ENCODE measurements at places on chromosomes 5 and 9.

DNA sequence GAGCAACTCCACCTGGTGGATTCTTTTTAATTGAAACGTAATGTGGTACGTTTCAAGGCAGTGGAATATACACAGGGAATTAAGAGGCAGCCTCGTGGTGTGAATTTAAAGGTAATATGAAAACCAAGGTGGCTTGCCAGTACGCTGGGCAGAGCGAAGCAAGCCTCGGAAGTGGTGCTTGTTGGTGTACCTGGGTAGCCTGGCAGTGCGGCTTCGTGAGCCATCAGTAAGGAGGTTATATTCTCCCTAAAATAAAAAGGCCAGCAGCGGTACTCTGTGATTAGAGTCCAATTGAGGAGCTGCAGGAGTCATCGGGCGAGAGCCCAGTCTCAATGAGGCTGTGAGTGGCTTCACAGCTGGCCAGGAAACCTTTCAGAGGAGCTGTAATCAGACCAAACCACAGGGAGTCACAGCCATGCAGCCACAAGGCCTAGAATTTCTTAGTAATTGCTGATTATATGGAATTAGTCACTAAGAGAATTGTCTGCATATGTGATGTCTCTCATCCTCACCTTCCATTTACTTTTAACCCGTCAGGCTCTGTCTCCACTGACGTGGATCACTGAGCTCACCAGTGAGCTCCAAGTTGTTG is 57.7 kb downstream of the DCP2 start:
- DNase-seq, result no peak

DNA sequence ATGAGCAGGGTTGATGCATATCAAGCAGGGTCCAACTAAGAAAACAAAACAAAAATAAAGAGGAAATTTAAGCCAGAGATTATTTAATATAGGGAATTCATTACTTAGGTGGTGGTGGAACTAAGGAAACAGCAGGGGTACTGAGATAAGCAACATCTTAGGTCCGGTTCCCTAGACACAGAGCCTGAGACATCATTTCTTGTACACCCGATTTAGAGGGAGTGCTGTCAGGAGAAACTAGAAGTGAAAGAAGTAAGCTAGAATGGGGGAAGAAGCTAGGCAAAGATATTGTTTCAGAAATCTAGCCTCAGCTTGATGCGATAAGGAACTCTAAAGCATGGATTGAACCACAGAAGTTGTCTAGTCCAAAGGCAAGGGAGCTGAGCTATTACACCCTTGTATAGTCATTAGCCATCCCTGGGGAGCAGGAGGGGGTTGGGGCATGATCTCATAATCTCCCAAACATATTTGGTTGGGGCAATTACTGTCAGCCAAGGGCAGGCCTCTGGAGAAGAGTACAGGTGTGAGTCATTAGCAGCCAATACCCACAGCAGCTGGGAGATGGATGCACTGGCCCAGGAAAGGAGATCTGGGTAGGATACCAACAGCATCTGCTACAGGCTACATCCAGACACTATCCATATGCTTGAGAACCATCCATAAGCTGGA is 194.5 kb downstream of the ARL15 start:
- no peak for DNase-seq

GRCh38 chr5:145072889-145073288 is 762.3 kb downstream of the PRELID2 start:
- no peak for DNase-seq

DNA sequence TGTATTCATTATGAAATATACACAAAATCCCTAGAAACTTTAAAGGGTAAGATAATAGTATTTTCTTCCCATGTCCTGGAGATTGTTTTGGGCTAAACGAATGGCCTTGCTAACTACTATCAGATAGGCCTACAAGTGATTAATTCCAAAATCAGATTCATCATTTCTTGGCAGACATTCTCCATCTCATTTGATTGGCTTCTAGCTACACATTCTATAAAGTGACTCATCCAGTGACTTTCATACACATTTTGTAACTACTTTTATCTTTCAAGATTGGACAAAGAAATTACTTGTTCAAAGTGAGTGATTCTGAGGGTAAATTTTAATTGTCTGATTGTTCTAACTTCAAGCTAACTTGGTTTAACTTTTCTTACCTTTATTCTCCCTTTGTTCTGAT is 93.3 kb downstream of the RAPGEF6 start:
- no peak for DNase-seq

DNA sequence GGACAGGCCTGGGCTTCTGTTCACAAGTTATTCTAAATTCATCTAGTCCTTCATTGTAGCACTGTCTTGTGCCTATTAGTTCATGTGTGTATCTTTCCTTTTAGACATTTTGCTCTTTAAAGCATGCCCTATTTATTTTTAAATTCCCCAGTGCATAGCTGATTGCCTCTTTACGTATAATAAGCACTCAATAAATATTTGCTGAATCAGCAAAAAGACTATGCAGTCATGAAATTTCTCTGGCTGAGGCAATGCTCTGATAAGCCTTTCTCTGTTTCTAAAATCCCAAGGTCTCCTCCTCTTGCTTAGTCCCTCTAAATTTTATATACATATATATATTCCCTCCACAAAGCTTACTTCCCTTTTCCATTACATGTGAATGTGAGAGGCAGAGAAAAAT is 315.9 kb upstream of the PCSK5 start:
- DNase-seq, result no peak

DNA sequence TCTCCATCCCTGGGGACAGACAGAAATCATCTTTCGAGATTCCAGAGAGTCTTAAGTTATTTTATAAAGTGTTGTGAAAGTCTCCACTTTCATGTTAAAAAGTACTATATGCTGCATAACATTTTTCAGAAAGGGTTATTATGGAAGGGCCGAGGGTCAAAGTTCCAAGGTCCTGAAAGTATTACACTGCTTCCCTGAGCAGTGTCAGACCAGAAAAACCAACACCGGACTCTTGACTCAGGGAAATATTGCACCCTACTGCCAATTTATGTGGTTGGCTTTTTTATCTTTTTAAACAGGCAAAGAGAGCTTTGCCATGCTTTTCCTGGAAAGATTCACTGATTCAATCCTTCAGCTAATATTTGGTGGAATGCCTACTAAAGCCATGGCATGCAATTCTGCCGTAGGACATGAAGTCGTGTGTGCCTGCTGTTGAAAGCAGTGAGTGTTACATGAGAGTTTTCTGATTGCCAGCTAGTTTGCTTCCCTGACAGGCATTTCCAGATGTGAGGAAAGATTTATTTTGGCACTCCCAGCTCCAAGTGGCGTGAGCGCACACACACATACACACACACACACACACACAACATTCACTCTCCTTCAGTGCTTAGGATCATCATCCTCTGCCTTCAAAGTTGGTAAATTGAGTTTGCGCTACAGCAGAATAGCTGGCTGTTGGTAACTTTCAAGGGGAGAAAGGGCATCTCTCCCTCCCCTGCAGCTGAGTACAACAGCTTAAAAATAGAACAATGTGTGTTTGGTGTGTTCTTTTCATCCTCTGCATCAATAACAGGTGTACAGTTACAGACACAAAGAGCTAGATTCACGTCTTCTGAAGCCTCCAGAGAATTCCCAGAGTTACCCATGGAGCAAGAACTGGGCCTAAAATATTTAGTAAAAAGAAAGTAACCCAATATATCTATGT is 45.6 kb downstream of the SLC1A3 start:
- DNase-seq, result no peak

GRCh38 chr5:154544646-154545045 is 66.6 kb upstream of the HAND1 start:
- DNase-seq, result no peak

GRCh38 chr9:109971226-109971625 is 191.2 kb downstream of the PALM2AKAP2 start:
- no peak for DNase-seq

DNA sequence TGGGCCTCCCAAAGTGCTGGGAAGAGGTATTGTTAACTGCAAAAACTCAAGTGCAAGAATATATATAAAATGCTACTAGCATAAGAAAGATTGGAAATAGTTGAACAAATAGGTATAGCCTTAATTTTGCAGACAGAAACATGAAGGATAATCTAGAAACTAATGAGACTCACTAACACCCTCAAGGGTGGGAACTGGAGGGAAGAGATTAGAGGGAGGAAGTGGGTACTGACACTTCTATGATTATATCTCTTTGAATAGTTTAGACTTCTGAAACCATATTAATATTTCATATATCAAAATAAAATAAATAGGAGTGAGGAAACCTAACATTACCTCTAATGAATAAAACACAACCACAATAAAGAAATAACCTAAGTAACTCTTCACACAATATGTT is 23.0 kb downstream of the AUH start:
- no peak for DNase-seq

DNA sequence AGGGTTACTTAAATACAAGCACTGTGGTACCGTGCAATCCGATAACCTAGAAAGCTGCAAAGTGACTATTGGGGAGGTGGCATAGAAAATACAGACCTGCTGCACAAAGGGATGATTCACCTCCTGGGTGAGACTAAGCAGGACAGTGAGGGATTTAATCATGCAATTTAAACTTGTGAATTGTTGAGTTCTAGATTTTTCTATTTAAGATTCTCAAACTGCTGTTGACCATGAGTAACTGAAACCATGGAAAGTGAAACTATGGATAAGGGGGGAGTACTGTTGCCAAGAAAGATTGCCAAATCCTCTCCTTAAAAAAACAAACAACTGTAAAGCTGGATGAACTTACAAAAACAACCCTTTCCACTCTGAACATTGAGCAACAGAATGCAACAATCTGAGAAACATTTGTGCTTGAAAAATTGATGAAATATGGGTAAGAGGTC is 61.5 kb upstream of the NUDT12 start:
- no peak for DNase-seq

DNA sequence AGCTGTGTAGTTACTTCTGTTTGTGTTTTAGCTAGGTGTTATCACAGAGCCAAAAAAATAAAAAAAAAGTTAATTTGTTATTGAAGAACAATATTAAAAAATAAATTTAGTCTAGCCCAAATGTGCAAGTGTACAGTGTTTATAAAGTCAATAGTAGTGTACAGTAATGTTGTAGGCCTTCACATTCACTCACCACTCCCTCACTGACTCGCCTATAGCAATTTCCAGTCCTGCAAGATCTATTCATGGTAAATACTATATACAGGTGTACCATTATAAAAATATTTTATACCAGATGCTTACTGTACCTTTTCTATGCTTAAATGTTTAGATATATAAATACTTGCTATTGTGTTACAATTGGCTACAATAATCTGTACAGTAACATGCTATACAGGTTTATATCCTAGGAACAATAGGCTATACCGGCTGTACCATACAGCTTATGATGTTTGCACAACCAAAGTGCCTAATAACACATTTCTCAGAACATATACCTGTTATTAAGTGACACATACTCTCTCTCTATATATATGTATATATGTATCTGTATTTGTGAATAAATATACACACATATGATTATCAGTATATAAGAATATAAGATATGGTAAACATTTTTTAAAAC is 341.4 kb upstream of the EDIL3 start:
- DNase-seq, result no peak

GRCh38 chr5:93993161-93993560 is 251.8 kb upstream of the POU5F2 start:
- no peak for DNase-seq

DNA sequence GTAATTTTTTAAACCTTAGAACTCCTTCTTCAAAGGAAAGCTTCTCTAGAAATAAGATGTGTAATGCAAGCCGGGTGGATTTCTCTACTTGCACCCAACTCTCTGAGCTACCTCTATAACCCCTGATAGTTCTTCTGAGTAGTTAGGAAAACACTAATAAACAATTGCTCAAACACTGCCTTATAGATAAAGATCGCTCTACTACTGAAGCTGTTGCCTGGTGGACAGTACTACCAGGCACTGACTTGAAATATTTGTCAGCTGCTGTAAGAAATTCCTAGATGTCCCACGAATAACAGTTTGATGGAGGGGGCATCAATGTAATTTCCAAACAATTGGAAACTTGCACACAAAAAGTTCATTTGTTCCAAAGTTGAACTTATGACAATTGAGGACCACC is 42.0 kb downstream of the NR3C1 start:
- DNase-seq, result no peak

DNA sequence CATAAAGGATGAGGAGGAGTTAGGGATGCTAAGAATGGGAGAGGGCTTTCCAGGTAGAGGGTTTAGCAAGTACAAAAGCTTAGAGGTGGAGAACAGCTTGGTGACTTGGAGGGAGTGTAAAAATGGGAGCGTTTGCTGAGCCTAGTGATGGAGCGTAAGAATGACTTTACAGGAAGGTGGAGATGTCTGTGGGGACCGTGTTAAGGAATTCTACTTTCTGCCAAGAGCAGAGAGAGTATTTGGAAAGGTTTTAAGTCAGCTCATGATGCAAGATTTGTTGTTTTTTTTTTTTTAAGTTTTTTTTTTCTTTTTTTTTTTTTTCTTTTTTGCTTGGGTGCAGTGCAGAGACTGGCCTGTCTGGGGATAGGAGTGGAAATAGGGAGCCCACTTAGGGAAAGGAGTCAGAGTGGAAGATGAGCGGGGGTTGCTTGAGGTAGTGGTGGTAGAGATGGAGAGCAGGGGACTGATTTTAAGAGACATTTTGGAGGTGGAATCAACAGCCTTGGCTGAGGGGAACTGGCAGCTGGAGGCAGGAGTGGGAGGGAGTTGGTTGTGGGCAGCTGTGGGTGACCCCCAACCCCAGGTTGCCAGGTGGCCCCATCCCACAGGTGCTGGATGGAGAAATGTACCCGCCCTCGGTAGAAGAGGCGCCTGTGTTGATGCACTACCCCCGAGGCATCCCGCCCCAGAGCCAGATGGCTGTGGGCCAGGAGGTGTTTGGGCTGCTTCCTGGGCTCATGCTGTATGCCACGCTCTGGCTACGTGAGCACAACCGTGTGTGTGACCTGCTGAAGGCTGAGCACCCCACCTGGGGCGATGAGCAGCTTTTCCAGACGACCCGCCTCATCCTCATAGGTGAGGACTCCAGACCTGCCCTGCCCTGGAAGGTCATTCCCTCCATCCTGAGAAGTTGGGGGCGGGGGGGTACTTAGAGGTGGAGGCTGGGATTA is 12.4 kb downstream of the PTGS1 start:
- no peak for DNase-seq

- no peak for DNase-seq
These were observed 41.7 kb downstream of the ITGA2 start for GRCh38 chr5:53030893-53031292.

- DNase-seq, result no peak
These were observed 100.1 kb downstream of the CDC42SE2 start for GRCh38 chr5:131363811-131364506.

- no peak for DNase-seq
These were observed 19.9 kb downstream of the SGTB start for GRCh38 chr5:65702036-65702435.
